NCI-H2081 treated with DMSO at 0.1 percent for 48 hours (cell line): ENCODE measurements at places on chromosomes 6 and 20.

- no peak for DNase-seq
Measured at GRCh38 chr20:61331543-61331942, 79.5 kb downstream of the CDH4 start.

DNA sequence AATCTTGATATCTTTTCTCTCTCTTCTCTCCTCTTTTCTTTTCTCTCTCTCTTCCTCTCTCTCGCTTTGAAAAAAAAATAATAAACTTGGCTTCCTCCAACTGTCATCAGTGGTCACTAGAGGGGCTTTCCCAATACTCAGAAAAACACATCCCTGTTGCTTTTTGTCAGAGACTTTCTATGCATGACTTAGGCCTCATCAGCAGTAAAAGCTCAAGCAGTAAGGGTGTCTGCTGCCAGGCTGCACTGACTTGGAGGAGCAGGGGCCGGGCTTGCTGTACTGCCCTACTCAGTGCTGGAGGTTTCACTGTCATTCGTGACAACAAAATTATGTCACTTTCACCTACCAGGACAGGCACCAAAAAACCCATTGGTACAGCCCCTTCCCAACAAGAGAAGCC lies 272.0 kb downstream of the ADGB start:
- DNase-seq: no peak

DNA sequence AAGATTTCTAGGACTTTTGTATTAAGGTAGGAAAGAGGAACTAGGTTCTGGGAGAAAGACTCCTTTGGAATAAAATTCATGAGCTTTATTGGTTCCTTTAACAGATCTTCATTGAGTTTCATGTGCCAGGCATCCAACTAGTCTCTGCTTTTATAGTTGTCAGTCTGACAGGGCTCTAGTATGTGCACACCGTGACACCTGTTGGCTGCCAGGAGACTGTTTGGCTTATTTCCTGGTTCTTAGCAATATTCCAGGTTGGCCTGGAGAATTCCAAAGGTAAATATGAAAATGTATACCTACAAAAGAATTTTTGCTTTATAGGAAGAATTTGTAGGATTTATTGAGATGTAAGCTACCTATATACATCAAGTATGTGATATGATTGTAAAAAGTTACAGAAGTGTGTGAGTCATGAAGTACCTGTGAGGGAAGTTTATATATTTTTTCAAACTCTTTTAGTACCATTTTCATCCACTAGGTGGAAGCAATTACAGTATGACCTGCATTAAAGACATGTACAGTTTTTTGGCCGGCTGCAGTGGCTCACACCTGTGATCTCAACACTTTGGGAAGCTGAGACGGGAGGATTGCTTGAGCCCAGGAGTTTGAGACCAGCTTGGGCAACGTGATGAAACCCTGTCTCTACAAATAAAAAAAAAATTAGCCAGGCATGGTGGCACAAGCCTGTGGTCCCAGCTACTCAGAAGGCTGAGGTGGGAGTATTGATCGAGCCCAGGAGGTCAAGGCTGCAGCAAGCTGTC lies 35.2 kb downstream of the NDUFAF5 start:
- peak; percentile 22 for DNase-seq

GRCh38 chr6:56772737-56773184 lies 130.1 kb upstream of the DST start:
- DNase-seq: no peak

DNA sequence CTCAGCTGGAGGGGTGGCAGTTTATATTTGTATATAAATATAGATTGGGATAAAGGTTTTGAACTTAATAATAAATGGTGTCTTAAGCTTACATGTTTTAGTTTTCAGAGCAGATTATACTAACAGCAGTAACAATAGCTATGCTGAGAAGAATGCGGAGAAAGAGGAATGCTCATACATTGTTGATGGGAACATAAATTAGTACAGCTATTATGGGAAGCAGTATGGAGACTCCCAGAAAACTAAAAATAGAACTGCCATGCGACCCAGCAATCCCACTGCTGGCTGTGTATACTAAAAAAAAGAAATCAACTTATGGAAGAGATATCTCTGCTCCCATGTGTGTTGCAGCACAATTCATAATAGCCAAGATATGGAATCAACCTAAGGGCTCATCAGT lies 127.9 kb downstream of the BCKDHB start:
- no peak for DNase-seq

DNA sequence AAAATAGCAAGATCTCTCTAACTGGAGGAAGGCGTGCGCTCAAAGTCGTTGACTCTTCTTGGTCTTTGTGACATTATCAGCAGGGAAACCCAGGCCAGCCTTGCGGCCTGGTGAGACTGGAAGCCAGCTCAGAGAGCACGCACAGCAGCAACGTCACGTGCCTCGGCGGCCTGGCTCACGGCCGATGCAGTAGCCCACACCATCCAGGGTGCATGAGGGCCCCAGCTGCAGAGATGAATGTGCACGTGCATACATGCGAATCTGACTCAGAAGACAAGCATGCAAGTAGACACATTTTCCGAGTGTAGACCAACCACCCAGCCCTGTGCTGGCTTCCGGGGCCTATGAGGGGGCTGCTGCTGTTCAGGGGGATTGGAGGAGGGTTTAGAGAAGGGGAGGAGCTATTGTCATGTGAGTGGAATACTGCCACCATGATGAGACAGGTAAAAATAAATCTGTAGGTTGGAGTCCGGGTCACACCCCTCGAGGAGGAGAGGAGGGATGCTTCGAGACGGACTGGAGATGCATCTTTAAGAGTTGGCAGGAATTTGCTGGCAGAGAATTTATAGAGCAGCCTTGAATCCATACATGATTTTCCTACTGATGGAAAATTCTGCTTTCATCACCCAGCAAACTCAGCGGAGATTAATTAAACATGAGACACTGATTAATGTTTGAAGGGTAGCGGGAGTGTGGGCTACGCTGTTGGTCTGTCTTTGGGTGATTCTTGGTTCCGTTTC lies 388.2 kb downstream of the CDH4 start:
- DNase-seq: no peak

GRCh38 chr6:156174031-156174890 lies 602.9 kb upstream of the ARID1B start:
- DNase-seq: no peak

- no peak for DNase-seq
Measured at GRCh38 chr6:80988286-80988685, 764.2 kb downstream of the TENT5A start.

GRCh38 chr20:56428881-56429280 lies 16.8 kb downstream of the CASS4 start:
- DNase-seq: no peak

DNA sequence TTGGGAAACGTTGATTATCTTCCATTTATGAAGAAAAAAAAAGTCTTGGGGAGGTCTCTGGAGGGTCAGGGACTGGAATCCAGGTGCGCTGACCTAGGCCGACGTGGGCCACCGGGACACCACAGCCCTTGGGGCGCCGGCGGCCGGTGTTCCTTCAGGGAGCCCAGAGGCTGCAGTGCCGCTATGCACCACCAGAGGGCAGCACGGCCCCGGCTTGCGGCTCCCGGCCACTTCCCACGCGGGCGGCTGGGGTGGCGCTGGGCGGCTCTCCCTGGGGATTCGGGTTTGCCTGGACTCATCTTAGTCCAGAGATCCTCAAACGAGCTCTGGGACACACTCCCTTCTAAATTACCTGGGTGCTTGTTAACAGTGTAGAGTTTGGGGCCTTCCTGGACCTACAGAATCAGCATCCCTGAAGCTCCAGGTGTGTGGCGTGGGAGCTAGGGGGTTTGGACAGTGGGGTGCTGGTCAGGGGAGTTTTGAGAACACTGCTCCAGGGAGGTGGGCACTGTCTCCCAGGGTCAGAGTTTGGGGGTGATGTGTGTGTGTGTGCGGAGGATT lies 23.0 kb upstream of the GTSF1L start:
- DNase-seq: no peak

DNA sequence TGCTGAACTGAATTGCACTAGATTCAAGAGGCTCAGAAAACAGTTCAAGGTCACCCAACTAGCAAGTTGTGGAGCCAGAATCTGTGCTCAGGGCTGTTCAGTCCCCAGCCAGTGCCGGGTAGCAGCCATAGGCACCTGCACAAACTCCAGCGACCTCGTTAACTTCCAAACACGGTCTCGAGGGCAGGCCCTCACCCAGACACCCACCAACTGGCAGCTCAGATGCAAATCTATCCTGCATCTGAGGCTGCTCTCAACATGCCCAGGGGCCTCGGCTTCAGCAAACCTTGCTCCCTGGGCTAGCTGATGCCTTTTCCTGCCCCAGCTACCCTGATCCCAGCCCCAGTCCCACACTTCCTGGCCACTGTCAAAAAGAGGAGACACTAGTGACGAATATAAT lies 3.7 kb downstream of the JPH2 start:
- DNase-seq: no peak

- no peak for DNase-seq
Measured at GRCh38 chr6:112286010-112286409, 31.6 kb upstream of the LAMA4 start.

- no peak for DNase-seq
Measured at GRCh38 chr20:2602046-2602735, 50.2 kb upstream of the NOP56 start.

DNA sequence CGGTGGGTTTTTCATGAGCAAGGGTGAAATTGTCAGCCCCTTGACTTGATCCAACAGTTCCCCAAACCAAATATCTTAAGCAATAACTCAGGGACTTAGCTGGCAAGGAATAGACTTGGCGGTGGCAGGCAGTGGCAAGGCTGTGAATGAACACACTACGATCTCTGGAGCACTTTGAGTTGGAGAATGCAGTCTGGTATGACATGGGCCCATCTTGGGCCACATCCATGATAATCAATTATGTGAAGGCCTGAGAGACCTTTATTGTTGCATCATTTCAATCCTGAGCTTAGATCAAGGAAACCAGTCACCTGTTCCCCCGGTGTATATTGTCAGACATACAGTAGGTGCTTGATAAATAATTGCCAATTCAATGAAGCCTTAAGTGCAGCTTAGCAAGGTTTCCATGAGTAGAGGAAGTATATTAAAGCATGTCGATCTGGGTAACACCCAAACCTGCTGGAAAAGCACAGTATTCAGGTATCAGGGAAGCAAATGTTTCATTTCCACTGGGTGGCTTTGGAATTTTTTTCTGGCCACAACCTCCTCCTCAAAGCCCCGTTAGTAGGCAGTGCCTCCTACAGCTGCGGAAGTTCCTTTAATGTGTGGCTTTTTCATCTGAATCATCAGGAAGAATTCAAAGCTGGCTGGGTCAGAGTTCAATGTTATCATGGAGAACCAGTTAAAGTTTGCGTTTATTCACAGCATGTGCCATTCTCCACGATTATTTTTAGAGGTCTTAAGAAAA lies 10.2 kb downstream of the CASS4 start:
- DNase-seq: no peak

DNA sequence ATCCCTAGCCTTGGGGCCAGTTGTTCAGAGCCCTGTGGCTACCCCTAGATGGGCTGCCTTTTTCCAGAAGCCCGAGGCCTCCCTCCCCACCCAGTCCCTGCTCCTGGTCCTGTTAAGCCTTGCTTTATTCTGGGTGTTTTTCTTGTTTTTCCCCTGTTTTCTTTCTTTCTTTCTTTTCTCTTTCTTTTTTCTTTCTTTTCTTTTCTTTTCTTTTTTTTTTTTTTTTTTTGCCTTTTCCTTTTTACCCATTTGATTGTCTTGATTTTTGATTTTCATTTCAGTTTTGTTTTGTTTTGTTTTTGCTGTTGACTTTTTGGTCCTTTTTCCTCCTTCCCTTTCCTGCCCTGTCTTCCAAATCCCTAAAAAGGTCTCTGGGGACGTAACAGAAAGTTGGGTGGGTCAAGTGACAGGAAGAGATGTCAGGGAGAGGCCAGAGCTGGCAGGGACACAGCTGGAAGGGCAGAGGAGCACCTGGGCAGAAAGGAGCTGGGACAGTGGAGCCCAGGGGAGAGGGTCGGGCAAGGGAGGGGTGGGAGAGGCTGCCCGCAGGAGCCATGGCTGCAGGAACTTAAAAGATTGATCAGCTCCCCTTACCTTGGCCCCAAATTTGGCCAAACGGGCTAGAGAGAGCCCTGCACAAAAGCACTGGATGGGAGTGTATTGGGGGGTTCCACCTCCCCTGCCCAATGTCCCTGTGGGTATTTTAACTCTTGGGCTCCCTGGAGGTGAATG lies 27.6 kb downstream of the MYH7B start:
- no peak for DNase-seq
